ENCODE measurements at places on chromosomes 5 and 9. TPM values are rescaled to one million over a fixed set of nuclear protein-coding genes. Genes with fewer than 3 reads are reported as not detected.
A peak's percentile ranks its signal among the peaks of the same experiment; 100 is the strongest.

DNA sequence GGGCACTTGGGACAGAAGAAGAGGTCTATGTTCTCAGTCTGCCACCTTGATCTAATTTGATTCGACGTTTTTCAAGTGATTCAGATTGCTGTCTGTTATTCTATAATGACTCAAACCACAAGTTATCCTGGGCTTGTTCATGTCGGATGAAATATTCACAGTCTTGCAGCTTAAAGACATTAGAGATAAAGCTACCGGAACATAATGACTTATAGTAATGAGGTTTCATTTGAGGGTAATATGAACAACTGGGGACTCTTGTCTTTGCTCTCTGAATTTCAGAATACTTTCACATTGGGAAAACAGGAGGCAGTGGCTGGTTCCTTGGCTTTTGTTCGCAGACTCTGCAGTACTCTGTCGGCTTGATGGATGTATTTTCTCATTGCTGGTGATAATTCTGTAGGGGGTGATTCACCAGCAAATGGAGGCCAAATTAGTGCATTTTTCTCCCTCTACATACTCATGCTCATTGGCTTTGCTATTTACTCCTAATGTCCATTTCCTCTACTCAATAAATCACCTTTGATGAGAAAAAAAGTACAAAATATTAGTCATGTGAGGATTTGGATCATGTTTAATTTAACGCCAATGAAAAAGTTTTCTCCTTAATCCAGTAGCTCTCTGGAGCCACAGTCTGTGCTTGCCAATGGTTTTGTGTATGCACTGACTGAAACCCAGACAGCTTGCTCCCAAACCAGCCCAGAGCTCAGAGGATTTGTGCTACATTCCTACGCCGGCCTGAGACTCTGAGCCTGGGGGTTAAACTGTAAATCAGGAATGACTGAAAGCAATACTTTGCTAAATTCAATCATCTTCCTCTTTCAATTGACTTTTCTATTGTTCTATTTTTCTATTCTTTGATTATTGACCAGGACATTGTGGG is 154.7 kb upstream of the ANKH start:
- peak overlapping the region; percentile 55 for H3K27ac ChIP-seq
- DNase-seq, result no peak
- H3K27me3 ChIP-seq, result no peaks in the 10 kb centered on the region
- peaks cover 4% of the 10 kb centered on the region for H3K4me1 ChIP-seq

DNA sequence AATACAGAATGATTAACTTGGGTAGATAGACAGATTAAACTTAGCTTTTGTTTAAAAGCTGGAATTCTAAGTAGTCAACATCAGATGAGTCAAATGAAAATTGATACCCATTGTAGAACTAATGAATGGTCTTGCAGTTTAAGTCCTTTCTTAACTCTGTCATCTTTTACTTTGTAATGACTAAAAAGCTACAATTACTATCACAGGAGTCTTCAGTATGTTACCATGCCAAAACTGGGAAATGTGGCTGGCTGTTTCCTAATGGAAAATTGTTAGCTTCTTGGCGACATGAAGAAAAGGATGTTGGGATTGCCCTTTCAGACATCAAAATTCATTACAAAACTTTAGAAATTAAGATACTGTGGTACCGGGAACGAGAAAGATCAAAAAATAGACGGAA is 20.2 kb upstream of the ANXA1 start:
- H3K27me3 ChIP-seq, result no peaks in the 10 kb centered on the region
- peak overlapping the region; percentile 58 for H3K4me3 ChIP-seq
- peak overlapping the region; percentile 77 for H3K27ac ChIP-seq
- no peak for DNase-seq

- no peaks in the 10 kb centered on the region for H3K4me1 ChIP-seq
- H3K4me3 ChIP-seq, result no peak overlapping the region
- H3K27me3 ChIP-seq, result no peaks in the 10 kb centered on the region
- no peaks in the 10 kb centered on the region for H3K36me3 ChIP-seq
- no peak overlapping the region for H3K27ac ChIP-seq
- no peak for DNase-seq
Measured at GRCh38 chr5:58378613-58379390, 81.1 kb downstream of the PLK2 start.

DNA sequence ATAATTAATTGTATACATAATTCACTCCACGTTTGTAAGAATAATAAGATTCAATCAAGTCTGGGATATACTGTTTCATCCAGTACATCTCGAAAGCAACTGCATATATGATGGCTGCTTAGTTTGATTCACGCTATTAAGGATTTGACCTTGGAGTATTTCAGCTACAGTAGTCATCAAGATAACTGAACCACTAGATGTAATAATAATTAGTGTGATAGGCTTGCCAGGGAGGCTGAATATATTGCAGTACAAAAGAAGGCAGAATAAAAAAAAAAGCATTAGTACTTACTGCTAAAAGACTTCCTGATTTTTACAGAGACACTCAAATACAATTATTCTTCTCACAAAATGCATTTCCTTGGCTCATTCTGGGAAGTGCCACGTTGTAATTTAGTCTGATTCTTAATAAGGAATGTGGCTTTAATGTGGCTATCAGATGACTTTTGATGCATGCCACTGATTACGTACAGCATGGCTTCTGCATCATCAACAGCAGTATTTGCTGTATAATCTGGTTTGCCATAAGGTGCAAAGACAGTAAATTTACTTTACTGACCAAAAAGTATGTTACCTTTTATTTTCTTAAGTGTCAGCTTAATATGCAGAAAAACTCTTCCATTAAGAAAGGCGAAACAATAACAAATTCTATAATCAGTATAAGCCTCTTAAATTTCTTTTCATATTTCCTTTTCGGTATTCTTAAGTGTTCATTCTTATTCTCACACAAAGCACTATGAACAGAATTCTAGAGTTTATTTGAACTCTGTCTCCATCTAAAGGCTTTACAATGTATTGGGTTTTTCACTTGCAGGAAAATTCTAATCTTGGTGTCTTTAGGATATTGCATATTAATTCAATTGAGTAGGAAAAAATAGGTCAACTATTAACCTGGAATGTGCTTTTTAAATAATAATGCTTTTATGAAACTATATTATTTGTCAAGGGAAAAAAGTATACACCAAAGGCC is 166.4 kb downstream of the SLF1 start:
- H3K27me3 ChIP-seq, result no peaks in the 10 kb centered on the region
- H3K36me3 ChIP-seq, result no peaks in the 10 kb centered on the region
- no peaks in the 10 kb centered on the region for H3K4me1 ChIP-seq
- DNase-seq, result no peak
- H3K4me3 ChIP-seq, result no peak overlapping the region

GRCh38 chr5:143882520-143882919 is 70.6 kb downstream of the HMHB1 start:
- no peak for DNase-seq
- no peaks in the 10 kb centered on the region for H3K36me3 ChIP-seq
- H3K4me3 ChIP-seq, result no peak overlapping the region
- H3K27ac ChIP-seq, result no peak overlapping the region

DNA sequence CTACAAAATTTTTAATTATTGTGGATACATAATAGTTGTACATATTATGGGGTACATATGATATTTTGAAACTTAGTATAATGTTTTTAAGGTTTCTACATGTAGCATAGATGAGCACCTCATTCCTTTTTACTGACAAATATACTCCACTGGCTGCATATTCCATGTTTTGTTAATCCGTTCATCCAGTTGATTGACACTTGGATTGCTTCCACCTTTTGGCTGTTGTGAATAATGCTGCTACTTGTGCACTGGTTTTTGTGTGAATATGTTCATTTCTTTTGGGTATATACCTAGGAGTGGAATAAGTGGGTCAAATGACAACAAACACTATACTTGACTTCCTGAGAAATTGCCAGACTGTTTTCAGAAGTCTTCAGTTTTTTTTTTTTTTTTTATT is 2.8 kb upstream of the ENTREP1 start:
- H3K27me3 ChIP-seq, result no peaks in the 10 kb centered on the region
- no peak overlapping the region for H3K4me3 ChIP-seq
- no peaks in the 10 kb centered on the region for H3K4me1 ChIP-seq

- H3K4me1 ChIP-seq, result no peaks in the 10 kb centered on the region
- no peak overlapping the region for H3K27ac ChIP-seq
- H3K36me3 ChIP-seq, result no peaks in the 10 kb centered on the region
- no peak for DNase-seq
- peaks cover 4% of the 10 kb centered on the region for H3K27me3 ChIP-seq
- H3K4me3 ChIP-seq, result no peak overlapping the region
Measured at GRCh38 chr9:126663661-126664072, 49.9 kb downstream of the LMX1B start.

- H3K27ac ChIP-seq, result no peak overlapping the region
- H3K4me1 ChIP-seq, result no peaks in the 10 kb centered on the region
- H3K4me3 ChIP-seq, result no peak overlapping the region
- DNase-seq, result no peak
Measured at GRCh38 chr5:58314356-58315210, 145.3 kb downstream of the PLK2 start.

DNA sequence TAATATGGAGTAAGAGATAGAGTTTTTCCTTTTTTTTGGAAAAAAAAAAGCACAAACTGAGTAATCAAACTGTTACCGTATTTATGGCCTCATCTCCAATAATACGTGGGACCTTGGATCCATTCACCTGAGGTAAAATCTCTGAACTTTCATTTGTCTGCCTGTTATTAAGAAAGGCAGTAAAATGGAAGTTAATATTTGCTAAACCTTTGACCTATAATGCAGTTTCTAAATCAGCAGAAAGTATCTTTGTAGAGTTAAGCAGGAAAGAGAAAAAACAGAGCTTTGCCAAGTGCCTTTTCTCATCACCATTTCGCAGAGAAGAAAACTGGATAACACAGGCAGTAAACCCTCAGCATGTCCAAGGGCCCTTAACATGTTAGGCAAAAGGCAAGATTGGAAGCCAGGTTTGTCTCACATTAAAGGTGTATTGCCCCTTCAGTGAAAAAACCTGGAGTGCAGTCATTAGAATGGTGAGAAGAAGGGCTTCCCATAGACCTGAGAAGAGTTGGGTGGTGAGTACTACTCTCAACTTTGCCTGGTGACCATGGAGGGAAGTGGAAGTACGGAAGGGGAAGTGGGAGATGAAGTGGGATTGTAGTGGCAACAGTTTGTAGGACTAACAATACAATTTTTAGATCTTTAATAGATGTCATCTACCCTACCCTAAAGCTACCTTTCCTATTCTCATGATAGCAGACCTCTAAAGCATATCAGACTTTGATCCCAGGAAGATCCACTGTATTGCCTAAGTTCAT is 65.4 kb upstream of the GRAMD2B start:
- H3K27ac ChIP-seq, result no peak overlapping the region
- no peaks in the 10 kb centered on the region for H3K27me3 ChIP-seq
- H3K36me3 ChIP-seq, result no peaks in the 10 kb centered on the region
- H3K4me1 ChIP-seq, result peaks cover 7% of the 10 kb centered on the region
- H3K4me3 ChIP-seq, result no peak overlapping the region
- no peak for DNase-seq

DNA sequence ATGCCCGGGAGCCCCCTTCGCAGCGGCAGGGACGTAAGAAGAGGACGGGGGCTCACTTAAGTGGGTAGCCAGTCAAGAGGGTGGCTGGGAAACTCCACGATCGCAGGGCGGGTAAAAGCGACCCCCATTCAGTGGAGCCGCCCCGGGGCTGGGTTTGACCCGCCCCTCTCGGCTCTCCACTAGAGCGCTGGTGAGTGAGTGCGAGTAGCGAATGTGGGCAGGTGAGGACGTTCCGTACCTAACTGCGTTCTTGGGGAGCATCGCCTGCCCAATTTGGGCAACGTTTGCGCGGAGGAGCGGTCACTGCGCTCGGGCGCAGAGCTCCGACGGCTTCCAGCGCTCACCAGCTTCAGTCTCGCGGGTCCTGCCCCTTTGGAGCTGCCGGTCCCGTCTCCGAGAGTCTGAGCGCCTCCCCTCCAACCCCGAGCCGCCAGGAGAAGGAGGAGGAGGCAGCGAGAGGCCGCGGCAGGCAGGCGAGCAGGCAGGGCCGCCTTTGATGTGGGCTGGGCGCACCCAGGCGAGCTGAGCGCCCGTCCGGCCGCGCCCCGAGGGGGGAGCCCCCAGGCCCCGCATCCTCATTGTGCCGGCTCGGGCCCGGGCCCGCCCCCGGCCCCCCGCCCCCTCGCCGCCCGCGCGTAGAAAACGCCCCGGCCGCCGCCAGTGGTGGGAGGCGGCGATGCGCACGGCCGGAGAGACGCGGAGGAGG is at the start of gene FGF18:
Gene FGF18 (plus strand): TSS at position 666 of the 706 bp plus-strand sequence. CDS start 553 bp downstream, outside the sequence.
- H3K27ac ChIP-seq, result peak within 1 kb of the TSS; percentile 31
- peak within 1 kb of the TSS; percentile 65 for H3K4me3 ChIP-seq
- peaks cover 14% of the 10 kb centered on the region for H3K4me1 ChIP-seq
- H3K27me3 ChIP-seq, result no peaks in the 10 kb centered on the region

DNA sequence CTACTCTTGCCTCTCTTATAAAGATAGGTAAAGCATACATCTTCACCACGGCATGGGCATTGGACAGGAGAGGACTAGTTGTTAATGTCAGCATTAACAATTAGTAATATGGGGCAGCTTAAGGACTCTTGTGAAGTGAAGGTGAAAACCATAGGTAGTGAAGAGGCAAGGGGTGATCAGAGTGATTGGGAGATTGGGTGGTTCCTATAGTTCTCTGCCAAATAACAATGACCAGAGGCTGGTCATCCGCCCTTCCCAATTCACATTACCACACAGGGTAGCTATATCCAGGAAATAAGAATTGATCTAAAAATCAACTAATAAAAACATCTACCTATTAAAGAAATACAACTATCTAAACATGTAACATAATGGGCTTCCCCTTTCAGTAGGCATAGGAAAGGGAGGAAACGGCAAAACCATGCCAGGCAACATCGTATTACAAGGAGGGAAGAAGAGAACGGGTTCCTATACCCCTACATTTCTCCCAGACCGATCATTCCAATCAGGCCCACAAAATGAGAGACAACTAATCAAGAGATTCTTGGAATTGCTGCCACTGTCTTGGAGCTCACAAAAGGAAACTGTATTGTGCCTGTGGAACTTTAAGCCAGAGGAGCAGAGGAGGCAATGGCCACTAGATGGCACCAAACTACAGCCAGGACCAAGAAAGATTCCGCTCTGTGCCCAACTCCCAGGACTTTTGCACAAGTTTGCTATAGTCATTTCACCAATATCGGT is 121.6 kb downstream of the FBXL17 start:
- peak overlapping the region; percentile 18 for H3K4me3 ChIP-seq
- no peaks in the 10 kb centered on the region for H3K27me3 ChIP-seq
- H3K27ac ChIP-seq, result no peak overlapping the region
- peaks cover 3% of the 10 kb centered on the region for H3K4me1 ChIP-seq
- H3K36me3 ChIP-seq, result no peaks in the 10 kb centered on the region
- DNase-seq, result peak; percentile 84

DNA sequence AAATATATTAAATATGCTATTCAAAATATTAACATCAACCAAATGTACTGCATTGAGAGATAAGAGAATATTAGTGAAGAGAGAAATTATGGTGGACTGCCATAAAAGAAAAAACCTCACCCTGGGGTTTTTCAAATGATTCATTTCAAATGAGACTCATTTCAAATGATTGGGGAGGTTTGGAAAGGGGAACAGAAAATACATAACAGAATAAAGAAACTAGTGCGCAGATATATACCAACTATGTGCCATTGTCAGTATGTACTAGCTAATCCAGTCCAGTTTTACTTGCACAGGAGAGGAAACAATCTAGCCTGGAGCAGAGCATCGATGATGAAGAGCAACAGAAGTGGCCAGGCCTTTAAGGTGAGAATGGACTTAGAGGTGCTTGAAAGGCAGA is 651.6 kb upstream of the RORB start:
- H3K27ac ChIP-seq, result no peak overlapping the region
- no peaks in the 10 kb centered on the region for H3K4me1 ChIP-seq
- H3K36me3 ChIP-seq, result no peaks in the 10 kb centered on the region
- H3K4me3 ChIP-seq, result no peak overlapping the region
- no peak for DNase-seq
- no peaks in the 10 kb centered on the region for H3K27me3 ChIP-seq

The MPDZ gene
- 46.2 TPM for total RNA-seq

The QRFP gene
- not detected for total RNA-seq

The DPYSL3 gene
- 110 TPM for total RNA-seq

The STK32A gene
- 6.2 TPM for total RNA-seq

The CHSY3 gene
- 51.3 TPM for total RNA-seq

Measured in ascending aorta (tissue), 2 donors.